Bone marrow (tissue), 2 donors: ENCODE measurements at places on chromosomes 2 and 18.
A peak's percentile ranks its signal among the peaks of the same experiment; 100 is the strongest.

DNA sequence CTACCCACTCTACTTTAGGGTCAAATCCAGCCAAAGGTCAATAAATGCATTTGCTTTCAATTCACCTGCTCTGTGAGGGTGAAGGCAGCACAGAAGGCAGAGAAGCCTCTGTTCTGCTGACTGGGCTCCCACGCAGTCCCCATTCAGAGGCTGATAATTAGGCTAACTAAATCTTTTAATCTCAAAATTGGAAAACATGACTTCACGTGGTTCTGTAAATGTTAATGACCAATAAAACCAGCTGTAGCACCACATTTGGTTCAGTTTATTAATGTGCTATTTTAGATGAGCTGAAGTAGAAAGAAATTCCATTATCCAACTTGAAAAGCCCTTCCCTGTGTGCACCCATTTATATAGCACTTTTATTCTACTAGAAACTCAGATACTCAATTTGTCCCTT is 310.6 kb downstream of the C1D start:
- no peak for DNase-seq

DNA sequence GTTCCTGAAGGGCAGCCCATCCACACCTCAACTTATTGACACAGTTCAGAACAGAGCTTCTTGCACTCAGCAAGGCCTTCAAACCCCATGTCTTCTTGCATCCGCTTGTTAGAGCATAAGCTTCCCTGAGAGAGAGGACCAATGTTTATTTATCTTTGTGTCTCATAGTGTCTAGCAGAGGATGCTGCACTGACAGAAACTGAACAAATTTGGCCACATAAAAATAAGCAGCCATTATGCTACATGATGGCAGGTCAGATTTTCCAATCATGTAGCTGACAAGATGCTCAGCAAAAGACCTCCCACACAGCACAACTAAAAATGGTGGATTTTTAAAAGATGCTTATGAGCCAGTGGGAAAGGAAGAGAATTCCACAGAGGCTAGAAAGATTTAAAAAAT is 38.1 kb upstream of the SIGLEC15 start:
- no peak for DNase-seq

GRCh38 chr18:45084206-45084605 is 403.5 kb downstream of the SETBP1 start:
- DNase-seq, result no peak

- no peak for DNase-seq
These were observed 67.3 kb downstream of the ASB1 start for GRCh38 chr2:238493880-238494572.

- DNase-seq, result no peak
These were observed 104.6 kb downstream of the SP3 start for GRCh38 chr2:173860566-173860965.

- no peak for DNase-seq
These were observed 303.7 kb upstream of the EPAS1 start for GRCh38 chr2:45993476-45993991.

GRCh38 chr2:229202646-229203045 is 68.4 kb downstream of the PID1 start:
- no peak for DNase-seq

- no peak for DNase-seq
These were observed 773.5 kb downstream of the CPS1 start for GRCh38 chr2:211329882-211330281.

GRCh38 chr18:37535968-37536367 is 29.6 kb downstream of the CELF4 start:
- DNase-seq, result no peak

DNA sequence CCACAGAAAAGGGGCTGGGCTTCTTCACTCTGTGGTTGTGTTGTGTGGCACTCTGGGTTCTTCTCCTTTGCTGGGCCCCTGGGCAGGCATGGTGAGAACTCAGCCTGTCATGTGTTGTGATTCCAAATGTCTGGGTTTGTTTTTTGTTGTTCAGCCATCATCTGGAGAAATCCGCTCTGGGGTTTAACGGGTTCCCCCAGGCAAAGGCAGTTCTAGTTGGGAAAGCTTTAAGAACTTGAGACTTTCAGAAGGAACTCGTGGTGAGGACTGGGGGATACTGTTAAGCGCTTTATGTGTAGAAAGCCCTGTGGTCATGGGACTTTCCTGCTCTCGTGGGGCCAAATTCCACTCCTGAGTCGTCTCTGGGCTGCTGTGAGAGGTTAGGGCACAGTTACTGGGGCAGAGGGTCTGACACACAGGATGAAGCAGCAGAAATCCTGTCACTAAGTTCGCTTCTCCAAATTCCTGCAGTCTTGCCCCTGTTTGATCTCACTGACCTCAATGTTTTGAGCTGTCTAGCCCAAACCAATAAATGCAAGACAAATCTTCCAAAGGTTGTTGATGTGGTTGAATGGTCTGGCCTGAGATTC is 87.7 kb downstream of the RAPGEF4 start:
- DNase-seq, result no peak

DNA sequence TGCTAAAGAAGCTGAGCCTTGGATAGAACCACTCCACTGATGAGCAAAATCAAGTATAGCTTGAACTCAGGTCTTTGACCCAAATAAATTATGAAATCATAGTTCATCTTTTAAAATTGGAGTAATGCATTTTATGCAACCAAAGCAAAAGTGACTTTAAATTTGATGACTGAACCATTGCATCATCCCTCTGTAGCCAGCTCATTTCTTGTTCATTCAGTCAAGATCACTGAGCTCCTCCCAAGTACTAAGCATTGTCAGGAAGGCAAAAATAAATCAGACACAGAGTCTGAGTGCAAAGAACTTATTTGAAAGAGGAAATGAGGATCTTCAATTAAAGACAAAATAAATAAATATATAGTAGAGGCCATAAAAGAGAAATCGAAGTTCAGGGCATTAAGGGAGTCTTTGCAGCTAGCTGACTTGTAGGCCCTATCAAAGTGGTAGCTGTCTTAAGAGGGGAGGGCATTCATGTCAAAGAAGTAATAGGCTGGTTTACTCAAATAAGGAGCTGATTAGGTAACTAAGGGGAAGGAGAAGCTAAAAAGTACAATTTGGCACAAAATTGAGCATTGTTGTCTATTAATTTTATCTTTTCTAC is 411.8 kb downstream of the MTX2 start:
- DNase-seq, result no peak

DNA sequence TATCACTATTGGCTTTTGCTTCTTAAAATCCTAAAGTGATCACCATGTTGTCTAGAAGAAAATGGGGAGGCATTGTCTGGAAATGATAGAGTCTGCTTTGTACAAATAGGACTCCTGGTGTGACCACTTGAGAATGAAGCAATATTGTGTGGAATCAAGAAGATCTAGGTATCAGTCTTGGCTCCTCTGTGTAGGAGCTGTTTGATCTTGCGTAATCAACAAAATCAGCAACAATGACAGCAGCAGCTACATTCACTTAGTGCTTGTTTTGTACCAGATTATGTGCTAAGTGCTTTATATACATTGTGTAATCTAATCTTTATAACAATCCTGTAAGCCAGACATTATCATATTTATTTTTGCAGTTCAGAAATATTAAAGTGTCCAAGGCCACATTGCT is 17.8 kb downstream of the NCOA1 start:
- DNase-seq, result no peak

- no peak for DNase-seq
These were observed 41.6 kb downstream of the UNC50 start for GRCh38 chr2:98649992-98650375.

DNA sequence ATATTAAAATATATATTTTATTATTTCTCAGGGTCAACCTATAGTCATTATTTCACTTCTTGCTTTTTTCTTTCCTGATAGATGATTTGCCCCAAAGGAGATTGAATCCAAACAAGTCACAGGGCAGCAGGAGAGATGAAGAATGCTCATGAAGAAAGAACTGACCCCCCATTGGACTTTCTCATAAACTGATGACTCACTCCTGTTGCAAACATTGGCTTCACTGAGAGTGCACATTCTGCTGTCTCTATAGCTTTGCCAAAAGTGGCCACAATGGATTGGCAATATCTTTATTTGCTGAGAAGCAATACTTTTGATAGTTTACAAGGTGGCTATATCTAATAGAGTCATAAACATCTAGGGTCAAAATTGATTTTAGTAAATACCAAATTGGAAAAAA is 55.9 kb upstream of the ZNF385B start:
- DNase-seq, result no peak

- DNase-seq, result no peak
These were observed 15.9 kb upstream of the POMC start for GRCh38 chr2:25184254-25184653.

DNA sequence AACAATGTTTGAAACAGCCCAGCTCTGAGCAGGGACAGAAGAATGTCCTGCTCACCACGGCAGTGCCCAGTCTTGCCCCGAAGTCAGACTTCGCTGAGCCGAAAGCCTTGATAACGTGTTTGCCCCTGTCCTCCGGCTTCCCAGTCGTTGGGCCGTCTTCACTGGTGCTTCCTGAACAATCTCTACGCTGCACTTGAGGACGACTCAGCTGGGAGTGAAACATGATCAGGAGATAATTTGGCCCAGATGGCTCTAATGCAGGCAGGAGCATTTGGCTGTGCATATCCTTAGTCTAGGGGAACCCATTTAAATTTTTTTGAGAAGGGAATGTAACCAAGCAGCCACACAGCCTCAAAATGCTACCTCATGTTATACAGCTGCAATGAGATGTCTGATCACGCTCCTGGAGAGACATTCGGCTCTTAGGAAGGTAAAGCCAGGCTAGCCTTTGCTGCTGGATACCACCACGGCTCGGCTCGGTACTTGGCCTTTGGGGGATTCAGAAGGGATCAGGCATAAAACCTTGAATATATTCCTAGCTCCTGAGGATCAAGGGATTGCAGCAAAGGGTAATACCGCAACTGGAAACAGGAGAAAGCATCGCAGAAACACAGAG is 43.6 kb downstream of the FECH start:
- DNase-seq, result no peak

DNA sequence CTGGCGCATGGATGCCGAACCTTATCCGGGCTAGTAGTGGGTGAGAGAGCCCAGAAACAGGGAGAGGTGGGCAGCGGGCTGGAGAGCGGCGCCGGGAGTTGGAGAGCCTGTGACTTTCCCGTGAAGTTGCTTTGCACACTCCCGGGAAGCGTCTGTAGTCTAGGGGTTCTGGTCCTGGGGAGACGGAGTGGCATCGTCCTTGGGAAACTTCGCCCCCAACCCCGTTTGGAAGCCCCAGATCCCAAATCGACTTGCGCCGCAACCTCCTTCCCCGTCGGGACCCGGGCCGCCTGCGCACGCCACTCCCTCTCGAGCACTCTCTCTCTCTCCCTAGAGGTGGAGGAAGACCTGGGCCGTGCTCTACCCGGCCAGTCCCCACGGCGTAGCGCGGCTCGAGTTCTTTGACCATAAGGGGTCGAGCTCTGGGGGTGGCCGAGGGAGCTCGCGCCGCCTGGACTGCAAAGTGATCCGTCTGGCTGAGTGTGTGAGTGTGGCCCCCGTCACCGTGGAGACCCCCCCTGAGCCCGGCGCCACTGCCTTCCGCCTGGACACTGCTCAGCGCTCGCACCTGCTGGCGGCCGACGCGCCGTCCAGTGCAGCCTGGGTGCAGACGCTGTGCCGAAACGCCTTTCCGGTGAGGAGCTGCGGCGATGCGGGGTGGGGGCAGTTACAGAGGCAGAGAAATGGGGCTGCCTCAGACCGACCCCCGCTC is 456 bp downstream of the DOK1 start:
- DNase-seq, result peak; percentile 72
